ENCODE measurements at places on chromosomes 7 and 10.

DNA sequence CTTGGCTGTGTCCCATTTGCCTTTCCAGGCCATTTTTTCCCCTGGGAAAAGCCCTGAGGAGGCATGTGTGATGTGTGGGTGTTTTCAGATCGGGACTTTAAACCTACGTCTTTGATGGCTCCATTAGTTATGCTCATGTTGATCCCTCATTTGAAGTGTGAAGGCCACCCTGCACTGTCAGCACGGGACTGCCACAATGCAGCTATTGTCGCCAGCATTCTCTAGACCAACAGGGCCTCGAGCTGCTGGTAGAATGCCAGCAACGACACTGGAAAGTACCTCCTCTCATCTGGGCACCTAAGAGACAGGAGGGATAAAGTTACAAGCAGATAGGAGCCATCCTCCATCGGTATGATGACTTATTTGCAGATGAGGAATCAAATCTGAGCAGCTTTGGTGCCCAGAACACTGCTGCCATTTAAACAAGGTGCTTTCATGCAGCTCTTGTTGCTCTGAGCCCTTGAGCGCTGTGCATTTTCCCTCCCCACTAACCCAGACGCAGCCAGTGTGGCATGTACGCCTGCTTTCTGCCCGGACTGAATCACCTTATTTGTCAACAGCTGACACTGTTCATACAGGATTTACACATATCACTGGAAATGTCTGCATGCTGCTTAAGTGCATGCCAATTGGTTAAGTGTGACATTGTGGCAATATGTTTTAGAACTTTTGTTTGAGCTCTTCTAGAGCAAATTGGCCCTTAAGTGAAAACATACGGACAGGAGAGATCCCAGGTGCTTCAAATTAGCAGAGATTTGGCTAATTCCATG is 175.0 kb upstream of the PITRM1 start:
- peak; percentile 31 for DNase-seq

- no peak for DNase-seq
These were observed 406.1 kb downstream of the TCERG1L start for GRCh38 chr10:130905386-130905785.

GRCh38 chr7:21371360-21371759 is 56.5 kb upstream of the SP4 start:
- peak; percentile 70 for DNase-seq

GRCh38 chr10:113285305-113285704 is 267.5 kb upstream of the HABP2 start:
- DNase-seq: no peak

- peak; percentile 96 for DNase-seq
These were observed at the start of gene CAV1 for GRCh38 chr7:116524609-116525297. TSS of gene CAV1 (plus strand) at chr7:116525036. CDS start at chr7:116525063, 27 bp downstream.

GRCh38 chr7:98831641-98832221 is 38.1 kb downstream of the TMEM130 start:
- no peak for DNase-seq

- DNase-seq: peak; percentile 57
These were observed 88.8 kb upstream of the INSIG1 start for GRCh38 chr7:155208681-155209477.

DNA sequence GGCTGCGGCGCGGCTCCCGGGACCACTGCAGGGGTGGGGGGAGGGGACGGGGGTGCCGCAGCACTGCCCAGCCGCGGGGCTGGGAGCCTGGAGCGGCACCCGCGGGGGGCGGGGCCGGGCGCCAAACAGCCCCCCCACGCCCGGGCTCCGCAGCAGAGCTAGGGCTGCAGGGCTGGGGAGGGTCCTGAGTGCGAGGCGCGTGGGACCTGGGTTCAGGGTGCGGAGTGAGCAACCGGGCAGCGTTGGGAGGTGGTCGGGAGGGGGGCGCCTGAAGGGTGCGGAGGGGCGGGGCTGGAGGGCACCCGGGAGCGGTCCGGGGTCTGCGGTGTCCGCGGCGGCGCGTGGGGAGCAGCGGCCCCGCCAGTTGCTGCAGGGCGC is 528 bp downstream of the CAMK2G start:
- DNase-seq: no peak

GRCh38 chr10:108911814-108912541 is 1011.3 kb downstream of the XPNPEP1 start:
- DNase-seq: peak; percentile 67

GRCh38 chr7:131648491-131648890 is 92.1 kb upstream of the PODXL start:
- DNase-seq: no peak

GRCh38 chr10:70223728-70224127 is 9.5 kb downstream of the PPA1 start:
- no peak for DNase-seq

- DNase-seq: no peak
These were observed 75.7 kb downstream of the SPAG6 start for GRCh38 chr10:22420787-22421517.

DNA sequence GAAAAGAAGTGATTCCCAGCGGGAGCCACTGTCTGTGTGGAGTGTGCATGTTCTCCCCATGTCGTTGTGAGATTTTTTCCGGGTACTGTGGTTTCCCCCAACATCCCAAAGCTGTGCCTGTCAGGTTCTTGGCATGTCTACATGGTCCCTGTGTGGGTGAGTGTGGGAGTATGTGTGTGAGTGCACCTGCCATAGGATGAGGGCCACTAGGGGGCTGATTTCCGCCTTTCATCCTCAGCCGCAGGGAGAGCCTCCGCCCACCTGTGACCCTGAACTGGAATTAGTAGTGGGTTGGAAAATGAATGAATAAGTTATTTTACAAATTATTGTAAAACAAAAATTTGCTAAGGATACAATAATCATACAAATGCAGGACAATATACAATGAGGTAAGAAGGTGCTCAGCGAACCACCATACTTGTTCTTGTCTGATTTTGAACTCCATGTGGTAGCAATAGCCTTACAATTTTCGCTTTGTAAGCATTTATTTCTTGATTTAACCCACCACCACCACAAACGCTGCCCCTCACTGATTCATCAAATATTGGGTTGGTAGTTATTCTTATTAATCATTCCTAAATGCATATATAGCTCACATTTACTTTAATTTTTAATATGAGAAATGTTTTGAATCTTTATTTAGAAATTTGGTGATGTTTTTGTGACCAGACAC is 641.2 kb upstream of the VSTM2A start:
- no peak for DNase-seq

Measured in astrocyte of the hippocampus (primary cell).